Fibroblast of the conjunctiva (primary cell): ENCODE measurements at places on chromosomes 1 and 21.

GRCh38 chr21:28636752-28637691, 355.7 kb downstream of the LTN1 start:
- peak; percentile 31 for DNase-seq

- DNase-seq, result no peak
Observed at GRCh38 chr1:76351655-76352054, 277.1 kb downstream of the ST6GALNAC3 start.

DNA sequence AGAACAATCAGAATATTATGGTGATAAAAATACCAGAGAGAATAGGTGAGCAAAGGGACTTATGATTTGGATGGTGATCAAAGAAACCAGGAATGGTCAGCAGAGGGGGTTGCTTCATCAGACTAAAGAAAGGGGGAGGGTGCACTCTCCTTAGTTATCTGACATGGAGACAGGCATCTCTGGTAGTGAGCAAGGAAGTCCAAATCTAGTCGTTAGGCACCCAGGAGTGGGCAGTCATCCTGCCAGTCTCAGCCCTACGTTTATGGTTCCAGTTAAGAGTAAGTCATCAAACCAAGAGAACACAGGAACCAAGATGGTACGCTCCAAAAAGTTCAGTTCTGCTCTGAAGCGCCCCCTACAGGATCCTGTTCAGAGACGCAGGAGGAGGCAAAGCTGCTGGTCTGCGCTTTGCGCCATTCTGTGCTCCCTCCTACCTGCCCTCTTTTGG, 28.6 kb downstream of the EBNA1BP2 start:
- DNase-seq, result no peak

DNA sequence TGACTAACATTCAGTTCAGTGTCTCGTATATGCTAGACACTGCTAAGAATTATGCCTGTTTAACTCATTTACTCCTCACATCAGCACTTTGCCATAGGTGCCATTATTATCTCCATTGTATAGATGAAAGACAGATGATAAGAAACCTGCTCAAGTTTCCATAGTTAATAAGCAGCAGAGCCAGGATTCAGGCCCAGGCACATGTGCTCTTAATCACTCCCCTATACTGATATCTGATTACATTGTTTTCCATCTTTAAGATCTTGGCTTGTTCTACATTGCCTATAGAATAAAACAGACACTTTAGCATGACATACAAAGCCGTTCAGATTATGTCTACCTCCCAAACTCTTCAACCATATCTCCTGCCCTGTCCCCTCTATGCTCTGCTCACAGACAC, 30.5 kb upstream of the USH2A start:
- no peak for DNase-seq

DNA sequence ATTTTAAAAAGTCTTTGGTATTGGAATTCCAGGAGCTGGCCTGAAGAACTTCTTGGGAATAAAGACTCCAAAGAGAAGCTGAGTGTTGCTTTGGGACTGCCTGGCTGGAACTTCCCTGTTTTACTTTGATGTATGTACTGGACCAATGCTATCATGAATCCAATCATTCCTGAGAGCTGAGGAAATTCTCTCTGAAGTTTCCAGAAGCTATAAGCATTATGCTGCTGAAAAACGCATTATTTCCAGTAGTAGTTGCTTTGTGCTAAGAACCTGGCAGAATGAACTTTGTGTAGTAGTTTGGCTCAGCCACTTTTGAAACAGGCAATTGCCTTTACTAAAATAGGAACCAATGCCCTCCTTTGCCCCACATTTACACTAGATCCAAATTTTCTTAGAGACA, 260.7 kb downstream of the HLX start:
- no peak for DNase-seq

GRCh38 chr1:200917291-200917817, 22.7 kb downstream of the INAVA start:
- no peak for DNase-seq

GRCh38 chr1:206005778-206006180, 2.6 kb upstream of the RAB7B start:
- DNase-seq, result no peak

GRCh38 chr1:159089184-159089791, 12.7 kb upstream of the AIM2 start:
- DNase-seq, result no peak

GRCh38 chr1:231856894-231857293, 230.3 kb downstream of the DISC1 start:
- no peak for DNase-seq

DNA sequence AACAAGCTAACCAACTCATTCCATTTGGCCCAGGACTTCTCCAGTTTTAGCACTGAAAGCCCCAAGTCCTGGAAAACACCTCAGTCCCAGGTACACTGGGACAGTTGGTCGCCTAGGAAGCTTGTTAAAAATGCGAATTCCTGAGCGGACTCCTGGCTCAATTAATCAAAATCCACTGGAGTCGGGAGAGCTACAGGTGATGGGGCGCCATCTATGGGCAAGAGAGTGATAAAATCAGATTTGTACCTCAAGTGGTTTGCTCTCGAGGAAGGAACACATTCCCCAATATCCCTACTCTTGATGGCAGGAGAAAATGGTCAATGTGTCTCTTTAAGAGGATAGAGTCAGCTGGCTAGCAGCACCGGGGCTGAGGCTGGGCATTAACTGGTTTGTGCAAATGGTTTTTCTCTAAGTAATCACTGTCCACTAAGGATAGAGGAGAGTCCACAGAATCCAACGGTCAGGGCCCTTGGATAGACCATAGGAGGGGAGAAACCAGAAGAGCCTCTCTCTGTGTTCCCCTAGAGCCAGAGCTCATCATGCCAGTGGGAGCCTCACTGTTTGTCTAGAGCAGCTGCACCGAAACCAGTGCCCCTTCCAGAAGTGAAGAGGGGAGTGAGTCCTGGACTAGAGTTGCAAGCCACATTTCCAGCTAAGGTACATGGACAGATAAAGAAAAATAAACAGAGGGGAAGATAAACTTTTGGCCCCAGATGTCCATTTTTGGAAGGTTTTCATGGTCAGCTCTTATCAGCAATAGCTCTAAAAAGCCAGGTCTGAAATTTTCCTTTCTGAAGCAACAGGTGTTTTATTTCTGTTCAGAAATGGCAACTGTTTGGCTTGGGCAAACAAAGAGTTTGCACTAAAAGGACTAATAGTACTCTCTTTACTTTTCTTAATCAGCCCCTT, 148.5 kb downstream of the TENT5C start:
- DNase-seq, result peak; percentile 47

DNA sequence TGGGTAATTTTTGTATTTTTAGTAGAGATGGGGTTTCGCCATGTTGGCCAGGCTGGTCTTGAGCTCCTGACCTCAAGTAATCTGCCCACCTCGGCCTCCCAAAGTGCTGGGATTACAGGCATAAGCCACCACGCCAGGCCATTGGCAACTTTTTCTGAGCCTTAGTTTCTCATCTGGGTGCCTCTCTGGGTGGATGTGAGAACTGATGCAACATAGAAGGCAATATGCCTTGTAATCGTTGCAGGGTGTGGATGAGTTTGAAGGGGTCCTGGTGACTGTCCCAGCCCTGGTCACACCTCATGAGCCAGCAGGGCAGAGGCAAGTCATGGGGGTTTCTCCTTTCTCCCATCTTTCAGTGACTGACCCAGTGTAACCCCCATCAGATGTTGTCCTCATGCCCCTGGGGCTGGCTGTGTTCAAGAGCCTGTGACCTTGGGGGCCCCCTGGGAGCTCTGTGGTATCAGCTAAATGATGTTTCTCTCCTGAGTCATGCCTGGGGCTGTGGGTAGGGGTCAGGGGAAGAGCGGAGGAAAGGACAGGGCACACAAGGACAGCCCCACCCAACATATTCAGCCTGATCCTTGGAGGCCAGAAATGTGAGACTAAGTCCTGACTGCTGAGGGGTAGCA, 3.6 kb downstream of the COL9A2 start:
- DNase-seq, result peak; percentile 28

DNA sequence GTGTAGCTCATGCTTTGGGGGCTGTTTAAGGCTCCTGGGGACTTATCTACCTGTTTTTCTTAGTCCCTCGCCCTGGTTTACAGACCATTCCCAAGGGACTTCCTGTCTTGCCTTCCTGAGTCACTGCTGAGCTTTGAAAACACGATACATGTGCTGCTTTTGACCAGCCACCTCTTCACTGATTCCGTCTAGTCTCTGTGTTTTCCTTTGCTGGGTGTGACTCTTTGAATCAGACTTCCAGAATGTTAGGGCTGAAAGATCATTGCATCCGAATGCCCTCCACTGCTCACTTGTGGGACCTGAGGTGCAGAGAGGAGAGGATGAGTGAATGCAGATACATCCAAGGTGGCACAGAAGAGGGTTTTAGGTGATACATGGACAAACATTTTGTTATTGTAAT, 35.4 kb upstream of the CITED4 start:
- DNase-seq, result peak; percentile 28
